ENCODE measurements at places on chromosomes 3 and 15.
A peak's percentile ranks its signal among the peaks of the same experiment; 100 is the strongest.

DNA sequence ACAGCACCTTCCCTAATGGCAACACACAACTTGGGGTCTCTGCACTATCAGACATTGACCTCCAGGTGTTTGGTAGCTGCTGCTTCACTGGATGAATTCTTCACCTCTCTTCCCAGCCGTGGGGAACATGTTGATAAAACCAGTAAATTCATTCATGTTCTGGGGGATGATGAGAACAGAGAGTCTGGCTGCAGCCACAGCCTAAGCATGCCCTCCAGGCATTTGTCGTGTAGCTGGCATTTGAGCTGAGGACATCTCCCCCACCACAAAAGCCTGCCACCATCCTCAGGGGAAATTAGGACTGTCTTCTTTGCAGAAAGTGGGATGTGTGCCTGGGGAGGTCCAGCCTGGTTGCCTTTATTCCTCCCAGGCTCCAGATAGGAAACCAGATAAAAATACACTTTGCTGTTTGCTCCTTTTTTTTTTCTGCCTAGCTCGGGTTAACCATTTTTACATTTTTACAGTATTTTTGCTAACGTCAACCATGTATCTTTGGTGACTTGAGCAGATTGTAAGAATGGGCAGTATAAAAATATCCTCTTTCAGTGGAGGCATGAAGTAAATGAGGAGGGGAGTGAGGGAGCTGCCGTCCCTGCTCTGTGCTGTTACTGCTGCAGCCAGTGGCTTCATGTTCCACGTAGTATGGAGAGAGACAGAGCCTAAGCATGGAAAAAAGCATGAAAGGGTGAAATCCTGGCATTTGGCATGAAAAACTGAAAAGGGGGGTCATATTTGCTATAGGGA, 444.0 kb downstream of the EPHB1 start:
- DNase-seq = no peak

DNA sequence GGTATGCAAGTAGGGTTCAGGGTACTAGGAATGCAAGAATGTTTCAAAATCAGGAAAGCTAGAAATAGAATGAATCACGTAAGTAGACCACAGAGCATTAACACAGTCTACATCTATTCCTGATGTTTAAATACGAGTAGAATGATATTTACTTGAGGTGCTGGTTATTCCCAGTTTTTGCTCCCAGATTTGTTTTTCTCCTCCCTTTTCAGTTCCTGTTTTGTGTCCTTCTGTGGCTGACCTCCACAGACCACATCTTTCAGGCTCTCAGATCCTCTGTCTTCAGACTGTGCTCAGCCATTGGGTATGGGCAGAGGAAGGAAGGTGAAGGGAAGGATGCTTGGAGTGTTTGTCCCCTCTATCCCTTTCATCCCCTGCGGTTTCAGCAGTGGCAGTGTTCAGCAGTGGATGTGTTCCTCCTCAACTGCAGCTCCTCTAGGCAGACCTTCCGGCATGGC, 276.6 kb downstream of the ZNF621 start:
- DNase-seq = no peak

DNA sequence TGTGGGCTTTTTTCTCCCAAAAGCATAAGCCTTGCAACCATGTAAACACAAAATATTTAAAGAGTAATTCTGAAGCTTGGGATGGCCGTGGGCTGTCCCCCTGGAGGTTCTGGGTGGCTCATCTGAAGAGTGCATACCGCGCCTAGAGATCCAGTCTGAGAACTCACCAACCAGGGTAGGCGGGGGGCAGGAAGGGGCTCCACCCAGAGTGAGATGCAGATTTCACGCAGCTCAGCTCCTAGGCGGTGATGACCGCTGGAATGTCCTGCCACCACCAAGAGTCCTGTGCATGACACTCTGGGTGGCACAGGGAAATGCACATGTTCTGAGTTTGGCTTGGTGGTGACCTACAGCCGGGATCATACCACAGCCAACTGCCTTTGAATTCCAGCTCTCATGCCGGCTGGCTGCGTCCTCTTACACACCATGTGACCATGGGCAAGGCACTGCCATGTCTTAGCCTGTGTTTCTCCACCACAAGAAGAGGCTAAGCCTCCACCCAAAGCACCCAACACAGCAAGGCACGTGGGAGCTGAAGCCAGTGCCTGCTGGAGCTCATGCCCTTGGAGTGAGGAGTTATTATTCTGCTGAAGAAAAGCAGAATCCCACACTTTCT, 125.1 kb upstream of the IQSEC1 start:
- no peak for DNase-seq

- DNase-seq = no peak
Measured at GRCh38 chr15:93233710-93234109, 144.7 kb upstream of the RGMA start.

DNA sequence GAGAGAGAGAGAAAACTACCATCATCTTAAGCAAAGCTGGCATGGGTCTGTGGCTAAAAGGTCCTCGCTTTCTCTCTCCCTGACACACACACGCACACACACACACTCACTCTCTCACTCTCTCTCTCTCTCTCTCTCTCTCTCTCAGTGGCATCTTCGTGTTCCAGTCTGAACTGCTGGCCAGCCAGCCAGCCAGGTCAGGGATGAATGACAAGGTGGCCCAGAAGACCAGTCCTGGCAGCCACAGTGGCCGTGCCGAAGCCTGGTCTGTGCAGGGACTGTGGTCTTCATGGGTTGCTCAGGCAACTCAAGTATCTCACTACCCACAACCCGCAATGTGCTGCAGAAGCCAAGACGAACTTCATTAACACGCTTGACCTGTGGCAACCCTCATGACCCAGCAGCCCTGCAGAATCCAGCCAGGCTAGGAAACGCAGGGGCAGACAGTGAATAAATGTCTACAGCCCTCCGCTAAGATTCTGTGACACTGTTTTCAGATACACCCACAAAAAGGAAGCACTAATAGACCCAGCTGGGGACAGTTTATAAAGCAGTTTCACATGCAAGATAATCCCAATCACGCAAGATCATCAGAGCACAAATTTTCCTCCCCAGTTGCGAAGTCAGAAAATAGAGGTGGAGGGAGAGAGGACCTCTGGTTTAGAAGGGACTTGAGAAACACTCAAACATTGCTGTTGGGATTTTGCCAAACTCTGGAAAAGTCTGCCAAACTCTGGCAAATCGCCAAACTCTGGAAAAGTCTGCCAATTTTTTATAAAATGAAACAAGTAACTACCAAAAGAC, 66.4 kb downstream of the XXYLT1 start:
- DNase-seq = no peak

- peak; percentile 14 for DNase-seq
Measured at GRCh38 chr3:123444744-123445143, 4.1 kb downstream of the ADCY5 start.

DNA sequence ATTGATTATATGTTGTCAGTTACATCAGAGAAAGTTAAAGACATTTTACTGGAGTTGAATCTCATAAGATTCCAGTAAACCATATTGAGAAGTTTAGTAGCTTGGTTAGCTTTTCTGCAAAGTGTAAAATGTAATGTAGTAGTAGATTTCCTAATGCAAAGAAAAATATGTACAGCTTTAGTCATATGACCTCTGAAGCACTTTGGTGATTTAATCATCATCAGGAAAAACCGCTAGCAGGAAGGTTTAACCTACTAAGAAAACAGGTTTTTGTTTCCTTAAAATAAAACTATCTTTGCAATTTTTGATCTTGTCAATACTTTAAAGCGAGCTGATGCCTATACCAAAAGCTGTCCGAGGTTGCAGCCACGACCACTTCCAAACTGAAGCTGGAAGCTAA, 364.6 kb upstream of the ZNF385D start:
- no peak for DNase-seq

DNA sequence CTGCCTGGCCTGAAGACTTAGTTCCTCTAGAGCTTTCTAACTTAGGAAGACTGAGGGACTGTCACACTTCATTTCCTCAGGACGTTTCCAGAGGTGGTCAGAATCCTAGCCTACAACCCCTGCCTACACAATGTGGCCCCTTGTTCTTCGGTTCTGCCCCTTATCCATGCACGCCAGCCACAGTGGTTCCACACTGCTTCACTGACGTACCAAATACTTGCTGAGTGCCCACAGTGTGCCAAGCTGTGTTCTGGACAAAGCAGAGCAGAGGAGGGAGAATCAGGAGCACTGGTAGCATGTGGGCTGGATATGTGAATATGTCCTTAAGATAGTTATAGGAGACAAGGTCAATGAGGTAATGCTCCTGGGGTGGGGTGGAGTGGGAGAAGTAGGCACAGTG, 70.5 kb upstream of the SAMMSON start:
- DNase-seq = no peak

GRCh38 chr15:84731774-84732173, 15.8 kb upstream of the SEC11A start:
- no peak for DNase-seq

DNA sequence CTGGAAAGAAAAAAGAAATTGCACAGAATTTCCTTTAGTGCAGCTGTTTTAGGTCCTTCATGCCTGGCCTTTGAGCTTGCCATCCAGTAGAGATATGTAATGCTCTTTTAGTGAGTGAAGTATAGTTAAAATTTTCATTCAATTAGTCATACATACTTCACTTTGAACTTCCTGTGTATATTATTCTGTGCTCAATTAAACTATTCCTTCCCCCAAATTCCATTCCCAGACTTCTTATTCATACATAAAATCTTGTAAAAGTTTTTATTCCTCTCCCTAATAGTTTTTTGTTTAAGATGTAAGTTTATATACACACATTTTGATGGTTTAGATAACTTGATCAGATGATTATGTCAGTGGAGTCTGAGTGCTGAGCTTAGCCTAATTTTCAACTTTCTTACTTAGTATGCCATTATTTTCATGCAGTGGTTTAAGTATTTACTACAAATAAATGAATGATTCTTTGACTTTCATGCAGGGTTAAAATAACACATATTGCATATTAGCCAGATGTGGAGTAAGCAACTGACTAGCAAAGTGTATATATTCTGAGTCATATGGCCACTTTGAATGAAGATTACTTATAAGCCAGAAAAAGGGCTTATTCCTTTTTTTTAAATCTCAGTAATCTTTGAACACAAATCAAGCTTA, 42.5 kb upstream of the ABHD10 start:
- DNase-seq = no peak

DNA sequence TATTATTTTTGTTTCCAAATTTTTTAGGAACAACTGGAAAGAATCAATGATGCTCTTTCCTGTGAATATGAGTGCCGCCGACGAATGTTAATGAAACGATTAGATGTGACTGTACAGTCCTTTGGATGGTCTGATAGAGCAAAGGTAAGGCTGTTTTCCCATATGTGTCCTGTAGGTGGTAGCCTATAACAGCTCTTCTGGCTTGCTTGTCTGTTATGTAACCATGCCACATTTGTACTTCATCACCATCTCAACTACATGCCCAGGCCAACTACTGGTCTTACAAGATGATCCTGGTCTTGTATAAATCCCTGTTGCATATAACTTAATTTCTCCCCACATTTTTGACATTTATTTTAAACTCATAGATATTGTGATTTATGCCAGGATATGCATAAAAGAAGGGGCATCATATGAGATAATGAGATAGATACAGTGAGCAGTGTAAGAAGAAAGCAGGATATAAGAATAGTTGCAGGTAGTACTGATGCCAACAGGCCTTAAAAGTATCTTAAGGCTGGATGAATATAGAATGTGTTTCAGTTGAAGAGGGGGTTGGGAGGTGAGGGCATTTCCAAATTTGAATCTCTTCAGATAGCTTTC, 20.3 kb downstream of the FAM98B start:
- DNase-seq = peak; percentile 74

- DNase-seq = no peak
Measured at GRCh38 chr3:27607370-27607769, 114.8 kb downstream of the EOMES start.

- DNase-seq = no peak
Measured at GRCh38 chr15:91132079-91132478, 32.0 kb downstream of the SV2B start.

GRCh38 chr15:67998599-67999133, 55.4 kb upstream of the PIAS1 start:
- no peak for DNase-seq

DNA sequence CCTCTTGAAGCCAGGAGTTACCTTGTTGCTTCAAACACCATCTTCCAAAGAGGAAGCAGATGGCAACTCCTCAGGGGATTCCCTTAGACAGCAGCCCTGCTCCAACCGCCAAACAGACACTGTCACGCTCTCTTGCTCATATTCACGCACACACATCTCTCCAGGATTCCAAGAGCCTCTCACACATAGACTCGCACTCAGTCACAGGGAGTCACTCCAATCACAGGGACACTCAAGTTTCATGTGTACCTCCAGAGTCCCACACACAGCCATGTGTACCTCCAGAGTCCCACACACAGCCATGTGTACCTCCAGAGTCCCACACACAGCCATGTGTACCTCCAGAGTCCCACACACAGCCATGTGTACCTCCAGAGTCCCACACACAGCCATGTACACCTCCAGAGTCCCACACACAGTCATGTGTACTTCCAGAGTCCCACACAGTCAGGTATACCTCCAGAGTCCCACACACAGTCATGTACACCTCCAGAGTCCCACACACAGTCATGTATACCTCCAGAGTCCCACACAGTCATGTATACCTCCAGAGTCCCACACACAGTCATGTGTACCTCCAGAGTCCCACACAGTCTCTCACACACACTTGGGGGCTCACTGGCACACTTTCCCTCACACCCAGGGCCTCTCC, 6.1 kb downstream of the VWA5B2 start:
- DNase-seq = peak; percentile 87

- no peak for DNase-seq
Measured at GRCh38 chr15:66646308-66646707, 55.7 kb upstream of the SMAD6 start.

GRCh38 chr15:84799511-84800187, 17.5 kb upstream of the ALPK3 start:
- DNase-seq = no peak

DNA sequence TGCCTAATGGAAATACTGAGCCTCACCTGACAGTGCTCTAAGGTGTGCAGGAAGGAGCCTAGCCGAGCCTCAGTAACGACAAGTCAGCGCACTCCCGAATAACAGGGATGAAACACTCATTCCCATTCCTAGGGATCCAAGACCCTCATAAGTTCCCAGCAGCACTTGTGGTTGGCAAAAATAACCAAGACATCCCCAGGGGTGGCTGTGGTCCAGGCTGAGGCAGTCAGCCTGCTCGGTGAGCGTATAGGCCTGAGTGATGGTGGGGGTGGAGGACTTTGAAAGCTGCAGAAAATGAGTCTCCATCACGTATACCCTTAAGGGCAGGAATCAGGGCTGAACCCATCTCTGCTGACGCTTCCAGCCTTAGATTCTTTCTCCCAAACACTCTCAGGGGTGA, 120.1 kb downstream of the SMAD6 start:
- DNase-seq = no peak

DNA sequence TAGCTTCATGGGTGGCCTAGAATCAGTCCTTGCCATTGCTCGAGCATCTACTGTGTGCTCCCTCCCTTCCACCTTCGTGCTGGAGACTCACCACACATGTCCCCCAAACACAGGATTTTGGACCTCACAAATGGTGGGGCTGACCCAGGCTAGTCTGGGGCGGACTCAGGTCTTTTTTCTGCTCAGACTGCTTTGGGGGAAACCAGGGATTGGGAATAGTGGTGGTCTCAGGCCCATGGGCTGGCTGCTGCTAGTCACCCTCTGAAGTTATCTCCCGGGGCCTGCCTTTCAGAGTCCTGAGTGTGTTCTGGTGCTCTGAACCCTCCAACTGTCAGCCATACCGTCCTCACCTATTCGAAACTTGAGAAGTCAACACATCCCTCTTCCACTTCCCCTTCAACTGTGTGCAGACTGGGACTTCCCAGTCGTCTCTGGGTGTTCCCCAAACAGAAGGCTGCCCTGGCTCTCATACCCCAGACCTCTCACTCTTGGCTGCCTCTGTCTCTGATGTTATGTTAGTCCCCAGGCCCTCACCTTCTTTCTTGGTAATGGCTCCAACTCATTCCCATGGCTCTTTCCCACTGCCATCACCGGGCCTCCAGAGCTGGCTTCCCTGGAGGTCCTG, 46.0 kb downstream of the PPCDC start:
- no peak for DNase-seq

Measured in NCI-H82 (cell line).